IMR-90 (cell line): ENCODE measurements at places on chromosomes 12 and 14. TPM values are rescaled to one million over a fixed set of nuclear protein-coding genes. Genes with fewer than 3 reads are reported as not detected.

KCNK13 gene
- polyA plus RNA-seq = not detected in 2 replicates

ST8SIA1 gene
- polyA plus RNA-seq = not detected in 2 replicates

DNA sequence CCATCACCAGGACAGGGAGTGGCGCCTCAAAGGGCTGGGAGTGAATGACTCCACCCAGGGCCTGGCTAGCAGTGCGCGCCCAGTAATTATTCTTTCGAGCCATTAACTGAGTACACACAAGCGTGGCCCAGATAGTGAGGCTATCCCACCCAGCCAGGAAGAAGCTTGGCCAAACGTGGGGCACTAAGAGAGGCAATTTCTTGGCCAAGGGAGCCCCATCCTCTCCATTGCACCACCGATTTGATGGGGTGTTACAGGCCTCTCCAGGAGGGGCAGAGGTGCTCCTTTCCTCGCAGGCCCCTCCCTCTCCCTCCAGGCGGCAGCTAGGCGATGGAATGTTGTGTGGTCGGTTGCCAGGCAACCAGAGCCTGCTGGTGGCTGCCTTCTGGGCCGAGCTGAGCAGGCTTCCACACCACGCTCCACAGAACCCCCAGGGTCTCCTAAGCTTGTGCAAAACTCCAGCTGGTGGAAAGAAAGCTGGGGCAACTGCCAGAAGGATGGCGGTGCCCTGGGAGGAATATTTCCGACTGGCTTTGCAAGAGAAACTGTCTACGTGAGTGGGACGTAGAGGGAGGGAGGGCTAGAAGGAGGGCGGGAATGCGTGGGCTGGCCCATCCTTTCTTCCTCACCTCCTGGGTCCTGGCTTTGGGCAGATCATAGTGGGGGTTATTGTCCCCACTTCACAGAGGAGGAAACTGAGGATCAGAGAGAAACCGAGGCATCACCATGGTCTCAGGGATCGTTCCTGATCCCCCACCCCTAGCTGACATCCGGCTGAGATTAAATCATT lies at the start of gene CFAP73:
TSS of gene CFAP73 (plus strand) at position 364 of the 790 bp plus-strand sequence. CDS start at position 498, 134 bp downstream.
- DNase-seq = peak; percentile 75

GRCh38 chr14:61488417-61489401 lies 167.3 kb downstream of the PRKCH start:
- DNase-seq = no peak

DNA sequence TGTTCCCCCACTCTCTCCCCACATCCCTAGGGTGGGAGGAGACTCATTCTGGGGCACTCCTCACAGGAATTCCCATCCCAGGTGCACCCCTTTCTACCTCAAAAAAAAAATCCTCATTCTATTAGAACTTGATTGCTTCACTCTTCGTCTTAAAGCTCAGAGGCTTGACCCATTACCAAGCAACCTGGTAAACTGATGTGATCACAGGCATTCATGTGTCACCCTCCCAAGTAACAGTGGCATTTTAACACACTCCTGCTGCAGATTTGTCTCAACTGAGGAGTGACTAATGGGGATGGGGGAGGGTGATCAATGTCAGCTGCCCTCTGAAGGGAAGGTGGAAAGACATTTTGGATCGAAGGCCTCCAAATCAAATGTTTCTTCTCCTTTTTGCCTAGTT lies 78.1 kb upstream of the PTHLH start:
- no peak for DNase-seq

DNA sequence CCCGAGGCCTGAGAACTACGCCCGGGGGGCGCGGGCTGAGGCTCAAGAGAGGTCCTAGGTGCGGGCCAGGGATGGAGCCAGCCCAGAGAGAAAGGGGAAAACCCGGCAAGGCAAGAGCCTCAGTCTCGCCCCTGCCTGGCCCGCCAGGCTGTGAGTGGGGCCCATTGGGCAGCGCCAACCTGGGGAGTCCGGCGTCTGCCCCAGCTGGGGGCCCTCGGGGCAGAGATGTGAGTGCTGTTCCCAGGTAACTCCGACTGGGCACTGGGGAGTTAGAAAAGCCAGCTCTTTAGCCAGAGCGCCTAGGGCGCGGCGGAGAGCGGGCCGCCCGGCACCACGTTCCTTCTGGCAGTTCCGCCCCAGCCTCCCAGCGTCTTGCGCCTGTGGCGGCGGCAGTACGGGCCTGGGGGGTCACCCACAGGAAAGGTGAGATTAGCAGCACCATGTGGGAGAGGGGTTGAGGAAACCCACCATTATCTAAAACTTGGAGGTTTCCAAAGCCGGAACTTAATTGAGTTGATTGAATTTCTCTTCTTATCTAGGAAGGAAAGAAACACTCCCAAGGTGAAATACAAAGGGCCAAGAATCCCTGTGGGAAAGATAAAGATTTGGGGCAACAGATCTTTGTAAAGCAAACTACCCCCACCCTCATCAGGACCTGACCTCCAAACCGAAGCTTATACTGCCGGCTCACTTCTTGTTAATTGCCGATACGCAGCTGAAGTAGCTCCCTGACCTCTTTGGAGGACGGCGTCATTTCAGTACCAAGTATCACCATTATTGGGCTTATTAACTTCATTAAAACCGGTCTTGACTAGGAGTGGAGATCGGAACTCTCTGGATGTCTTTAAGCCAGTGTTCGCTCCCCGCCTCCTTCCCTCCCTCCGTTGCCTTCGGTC lies 11.6 kb downstream of the OTX2 start:
- DNase-seq = no peak

DNA sequence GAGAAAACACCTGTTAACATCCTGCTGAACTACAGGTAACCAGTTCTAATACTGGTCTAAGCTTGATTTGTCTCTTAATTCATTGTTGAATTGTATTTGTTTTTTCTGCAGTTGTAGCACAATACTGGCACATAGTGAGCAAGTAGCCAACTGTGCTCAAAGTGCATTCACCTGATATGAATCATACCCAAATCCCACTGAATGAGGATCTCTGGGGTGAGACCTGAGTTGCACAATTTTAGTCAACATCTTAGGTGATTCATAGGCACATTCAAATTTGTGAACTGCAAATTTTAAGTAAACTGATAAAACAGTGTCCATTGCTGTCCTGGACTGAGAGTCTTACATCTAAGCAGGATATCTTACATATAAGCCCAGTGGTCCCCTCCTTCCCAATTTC lies 12.8 kb downstream of the KCNC2 start:
- no peak for DNase-seq
